M059J (cell line): ENCODE measurements at places on chromosomes 2 and 18. TPM values are rescaled to one million over a fixed set of nuclear protein-coding genes. Genes with fewer than 3 reads are reported as not detected.

DNA sequence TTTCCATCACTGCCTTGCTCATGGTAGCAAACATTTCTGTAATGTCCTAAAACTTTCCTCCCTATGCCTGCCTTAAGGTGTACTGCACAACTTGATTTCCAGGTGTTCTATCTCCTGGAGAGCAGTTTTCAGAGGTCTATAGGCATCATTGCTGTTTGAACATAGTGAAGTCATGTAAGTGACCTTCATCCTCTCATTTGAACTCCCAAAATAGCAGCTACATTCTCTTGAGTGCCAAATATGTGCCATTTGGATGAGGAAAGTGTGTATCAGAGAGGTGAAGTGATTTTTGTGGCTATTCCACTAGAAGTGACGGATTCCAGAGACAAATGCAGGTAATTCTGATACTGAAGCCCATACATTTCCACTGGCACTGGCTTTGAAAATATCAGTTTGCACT is 3.4 kb downstream of the PPP1R1C start:
- no peak for DNase-seq

GRCh38 chr2:166765141-166765540 is 123.1 kb upstream of the XIRP2 start:
- no peak for DNase-seq

DNA sequence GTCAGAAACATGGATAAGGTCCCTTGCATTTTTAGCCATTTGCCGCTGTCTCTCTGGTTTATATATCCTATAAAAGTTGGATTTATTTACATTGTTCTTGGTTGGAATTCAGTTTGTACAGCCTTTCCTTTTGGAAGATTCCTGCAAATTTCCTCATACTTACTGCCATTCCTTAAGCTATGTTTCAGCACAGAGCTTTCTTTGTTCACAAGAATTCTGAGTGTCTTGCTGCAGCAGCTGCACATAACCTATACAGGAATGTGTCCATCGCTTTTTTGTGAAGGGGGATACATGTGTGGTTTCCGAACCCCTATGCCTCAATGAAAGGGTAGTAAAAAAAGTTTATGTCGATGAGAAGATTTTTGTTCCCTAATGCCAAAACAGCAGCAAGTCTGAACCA is 48.3 kb upstream of the CCDC68 start:
- no peak for DNase-seq

GRCh38 chr2:240793313-240794177 is 26.5 kb downstream of the KIF1A start:
- no peak for DNase-seq

GRCh38 chr2:195368249-195369217 is 288.5 kb upstream of the SLC39A10 start:
- DNase-seq: peak; percentile 22

DNA sequence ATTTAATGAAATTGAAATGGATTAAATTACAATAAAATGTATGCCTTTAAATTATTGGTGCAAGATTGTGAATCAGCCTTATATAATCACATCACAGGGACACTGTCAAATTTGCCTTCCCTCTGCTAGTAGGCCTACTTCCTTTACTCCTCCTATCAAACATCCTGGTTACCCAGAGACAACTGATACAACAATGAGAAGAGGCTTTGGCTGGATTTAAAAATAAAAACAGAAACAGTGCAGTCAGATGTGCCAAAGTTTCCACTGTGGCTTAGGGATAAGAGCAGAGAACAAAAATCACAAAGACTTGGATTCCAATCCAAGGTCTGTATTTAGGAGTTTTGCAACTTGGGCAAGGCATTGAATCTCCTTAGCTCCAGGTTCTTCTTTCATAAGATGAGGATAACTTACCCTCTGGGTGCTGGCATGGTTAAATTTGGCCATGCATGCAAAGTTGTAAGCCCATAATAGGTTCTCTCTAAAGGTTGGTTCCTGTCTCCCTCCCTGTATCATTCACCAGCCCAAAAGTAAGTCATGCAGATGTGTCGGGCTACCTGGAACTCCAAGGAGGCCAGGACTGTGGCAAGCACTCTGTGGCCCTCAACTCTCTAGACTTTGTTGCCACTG is 99.3 kb upstream of the LRATD1 start:
- no peak for DNase-seq

DNA sequence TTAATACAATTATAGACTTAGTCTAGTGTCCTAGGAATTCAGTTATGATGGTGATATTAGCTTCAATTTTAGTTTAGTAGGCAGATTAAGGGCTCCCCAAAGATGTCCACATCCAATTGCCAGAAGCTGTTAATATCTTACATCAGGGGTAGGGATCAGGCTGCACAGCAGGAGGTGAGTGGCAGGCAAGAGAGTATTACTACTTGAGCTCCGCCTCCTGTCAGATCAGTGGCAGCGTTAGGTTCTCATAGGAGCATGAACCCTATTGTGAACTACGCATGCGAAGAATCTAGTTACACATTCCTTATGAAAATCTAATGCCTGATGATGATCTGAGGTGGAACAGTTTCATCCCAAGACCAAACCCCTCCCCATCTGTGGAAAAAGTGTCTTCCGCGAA is 54.9 kb downstream of the NYAP2 start:
- DNase-seq: no peak

DNA sequence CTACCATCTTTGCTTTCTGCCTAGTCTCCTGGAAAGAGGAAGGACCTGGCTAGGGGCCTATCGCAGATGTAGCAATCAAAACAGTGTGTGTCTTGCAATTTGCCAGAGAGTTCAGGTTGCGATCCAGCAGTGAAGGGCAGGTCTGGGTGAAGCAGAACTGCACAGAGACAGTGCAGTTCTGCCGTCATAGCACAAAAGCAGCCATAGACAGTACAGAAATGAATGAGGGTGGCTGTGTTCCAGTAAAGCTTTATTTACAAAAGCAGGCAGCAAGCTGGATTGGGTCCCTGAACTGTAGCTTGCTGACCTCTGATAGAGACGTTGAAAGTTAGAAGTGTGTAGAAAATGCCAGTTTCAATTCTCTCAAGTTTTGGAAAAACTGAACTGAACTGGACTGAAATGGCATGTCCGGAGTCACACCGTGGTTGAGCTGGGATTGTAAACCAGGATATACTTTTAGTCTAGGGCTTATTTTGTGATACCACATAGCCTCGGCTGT is 186.8 kb downstream of the LTBP1 start:
- no peak for DNase-seq

The MPPE1 gene
- 34.7 and 35.9 TPM in 2 replicates for total RNA-seq

The CHRNG gene
- not detected in 2 replicates for total RNA-seq

The LRATD1 gene
- 0.57 and 0.79 TPM in 2 replicates for total RNA-seq

The ANKRD53 gene
- total RNA-seq: 0.12 and 0.17 TPM in 2 replicates

The CLEC4F gene
- not detected in 2 replicates for total RNA-seq
